ENCODE measurements at places on chromosomes 3 and 15.

- no peak for DNase-seq
These were observed 27.3 kb upstream of the UBE2E1 start for GRCh38 chr3:23778446-23778845.

GRCh38 chr15:68056097-68056865 lies 2.2 kb downstream of the PIAS1 start:
- no peak for DNase-seq

DNA sequence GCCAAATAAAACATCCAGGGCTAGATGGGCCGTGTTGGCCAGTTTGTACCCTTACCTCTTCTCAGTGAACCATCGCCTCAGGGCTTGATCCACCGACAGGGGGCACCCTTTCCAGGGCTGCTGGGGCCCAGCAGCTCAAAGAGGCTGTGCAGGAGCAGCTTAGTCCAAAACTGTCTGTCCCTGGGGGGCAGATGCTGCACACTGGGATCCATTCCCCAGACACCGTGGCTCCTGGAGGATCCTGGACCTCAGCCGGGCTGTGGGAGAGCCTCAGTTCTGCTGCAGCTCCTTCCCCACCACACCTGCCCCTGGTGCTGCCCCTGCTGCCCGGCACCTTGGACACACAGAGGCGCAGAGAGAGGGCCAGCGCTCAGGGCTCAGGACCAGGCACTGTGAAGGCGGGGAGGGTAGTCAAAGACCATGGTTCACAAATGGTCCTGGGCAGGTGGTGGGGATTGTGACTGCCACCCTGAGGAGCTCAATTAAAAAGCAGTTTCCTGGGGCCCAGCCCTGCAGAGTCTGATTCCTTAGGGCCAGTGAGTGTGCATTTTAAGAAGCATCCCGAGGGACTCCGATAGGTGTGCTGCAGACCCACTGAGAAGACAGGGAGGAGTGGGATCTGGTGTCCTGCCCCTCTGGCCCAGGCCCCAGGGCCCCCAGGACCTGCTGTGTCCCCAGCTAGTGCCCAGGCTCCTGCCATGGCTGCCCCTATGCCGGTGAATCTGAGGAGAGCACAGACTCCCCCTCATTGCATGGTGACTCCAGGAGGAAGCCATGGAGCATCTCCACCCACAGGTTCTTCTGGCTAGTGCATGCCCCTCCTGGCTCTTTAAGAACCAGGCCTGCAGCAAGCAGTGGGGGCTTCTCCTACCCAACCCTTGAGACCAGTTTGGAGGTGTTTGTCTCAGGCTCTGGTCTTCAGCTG lies 86.5 kb upstream of the PRR20G start:
- no peak for DNase-seq

GRCh38 chr15:80160570-80161156 lies 7.9 kb downstream of the FAH start:
- DNase-seq: no peak

DNA sequence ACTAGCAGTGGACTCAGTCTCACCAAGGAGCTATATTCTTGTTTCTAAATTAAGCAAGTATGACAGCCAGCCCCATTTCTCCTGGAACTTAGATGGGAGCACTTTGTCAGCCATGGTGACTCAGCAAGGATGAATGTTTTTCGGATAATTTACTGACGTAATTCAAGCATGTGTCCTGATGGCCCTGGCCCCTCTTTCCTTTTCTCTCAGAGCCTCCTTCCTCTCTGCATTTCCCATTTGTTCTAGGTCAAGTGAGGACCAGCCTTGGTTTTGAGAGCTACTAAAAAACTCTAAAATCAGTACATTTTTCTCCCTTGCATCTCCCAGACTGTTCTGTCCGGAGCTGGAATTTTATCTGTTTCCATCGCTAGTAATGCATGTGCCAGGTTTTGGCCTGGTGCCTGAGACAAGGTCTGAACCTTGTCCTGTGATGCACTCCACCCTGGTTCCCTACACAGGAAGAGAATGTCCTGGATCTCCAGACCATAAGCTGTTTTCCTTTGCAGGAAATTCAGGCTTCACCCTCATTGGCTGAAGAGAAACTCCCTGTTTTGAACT lies 256.6 kb upstream of the ROPN1 start:
- DNase-seq: no peak

GRCh38 chr3:196886144-196886543 lies 18.4 kb downstream of the SENP5 start:
- no peak for DNase-seq

GRCh38 chr3:189903562-189904250 lies 217.0 kb downstream of the P3H2 start:
- DNase-seq: no peak
